ENCODE measurements at places on chromosomes 2 and 18. TPM values are rescaled to one million over a fixed set of nuclear protein-coding genes. Genes with fewer than 3 reads are reported as not detected.

Gene DAPL1
- total RNA-seq = not detected

- no peak for DNase-seq
These were observed 141.0 kb downstream of the CERS6 start for GRCh38 chr2:168596881-168597655.

Gene TANC1
- 16.1 TPM for total RNA-seq

Gene LCT
- not detected for total RNA-seq

GRCh38 chr2:233853883-233854240 lies 473 bp downstream of the HJURP start:
- DNase-seq = no peak

- no peak for DNase-seq
These were observed 8.6 kb downstream of the PSMG2 start for GRCh38 chr18:12711446-12711845.

Gene IL36A
- not detected for total RNA-seq

DNA sequence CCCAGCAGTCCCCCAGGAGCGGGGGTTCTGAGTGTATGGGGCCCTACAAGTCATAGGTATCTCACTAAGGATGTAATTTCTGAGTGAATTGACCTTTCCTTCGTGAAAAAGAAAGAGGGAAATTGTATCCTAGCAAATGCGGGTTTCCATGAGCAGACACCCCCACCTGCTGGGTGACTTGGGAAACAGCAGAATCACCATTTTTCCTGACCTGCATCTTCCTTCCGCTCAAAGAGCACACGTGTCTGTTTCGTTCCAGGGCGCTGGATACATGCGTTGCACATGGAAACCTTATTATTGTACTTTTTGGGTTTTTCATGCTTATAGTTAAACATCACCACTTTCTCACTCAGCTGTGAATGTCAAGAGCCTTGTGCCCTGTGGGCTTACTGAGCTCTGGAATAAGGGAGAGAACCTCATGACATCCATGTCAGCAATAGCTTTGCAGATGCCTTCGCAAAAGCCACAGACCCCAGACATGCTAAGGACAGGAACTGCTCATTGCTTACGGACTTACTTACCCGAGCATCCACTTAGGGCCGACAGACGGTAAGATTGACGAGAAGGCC lies 132.8 kb downstream of the TPO start:
- peak; percentile 80 for DNase-seq

Gene POTEJ
- not detected for total RNA-seq

DNA sequence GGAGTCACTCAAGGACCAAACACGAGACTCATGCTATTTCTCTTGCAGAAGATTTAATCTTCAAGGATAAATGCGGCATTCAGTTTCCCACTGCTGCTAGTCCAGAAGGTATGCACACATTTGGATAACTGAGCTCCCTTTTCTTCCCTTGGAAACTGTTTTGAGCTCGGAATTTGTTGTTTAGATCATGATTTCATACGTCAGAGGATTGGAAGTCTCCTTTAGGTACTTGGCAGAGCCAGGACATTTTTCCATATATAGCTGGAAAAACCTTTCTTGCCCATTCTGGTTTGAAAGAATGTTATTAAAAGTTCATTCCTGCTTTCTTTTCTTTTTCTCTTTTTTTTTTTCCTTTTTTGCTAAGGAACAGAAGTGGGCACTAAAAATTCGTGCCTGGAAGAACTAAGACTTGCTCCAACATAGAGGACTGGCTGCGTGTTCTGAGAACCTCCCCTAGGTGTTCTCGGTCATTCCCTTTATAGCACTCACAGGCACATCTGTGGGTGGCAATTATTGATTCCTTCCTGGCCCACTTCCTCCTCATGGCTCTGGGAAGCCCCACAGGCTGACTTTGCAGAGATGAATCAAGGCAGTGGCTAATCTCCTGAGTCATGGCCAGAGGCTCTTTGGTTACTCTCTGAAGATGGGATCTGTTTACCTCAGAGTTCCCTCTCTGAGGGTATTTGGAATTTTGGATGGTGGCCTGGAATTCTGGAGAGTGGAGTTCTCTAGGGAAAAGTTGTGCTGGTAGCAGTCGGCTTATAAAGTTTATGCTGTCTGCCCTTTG lies 104.8 kb downstream of the PLCL1 start:
- no peak for DNase-seq

DNA sequence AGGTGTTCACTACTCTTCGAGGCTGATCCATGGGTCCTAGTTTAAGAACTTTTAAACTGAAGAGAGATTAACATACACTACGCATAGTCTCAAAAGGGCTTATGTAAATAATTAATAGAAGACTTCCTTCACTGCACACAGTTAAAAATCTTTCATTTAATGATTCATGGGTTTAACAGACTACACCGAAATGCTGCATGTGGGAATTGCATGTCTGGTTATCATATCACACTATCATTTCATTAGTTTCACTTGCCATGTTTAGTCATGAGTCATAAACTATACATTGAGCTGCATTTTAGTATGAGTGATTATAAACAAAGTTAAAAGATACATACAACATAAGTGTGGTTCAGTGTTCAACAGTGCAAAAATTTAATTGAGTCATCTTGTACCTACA lies 31.2 kb downstream of the GLS start:
- peak; percentile 63 for DNase-seq

DNA sequence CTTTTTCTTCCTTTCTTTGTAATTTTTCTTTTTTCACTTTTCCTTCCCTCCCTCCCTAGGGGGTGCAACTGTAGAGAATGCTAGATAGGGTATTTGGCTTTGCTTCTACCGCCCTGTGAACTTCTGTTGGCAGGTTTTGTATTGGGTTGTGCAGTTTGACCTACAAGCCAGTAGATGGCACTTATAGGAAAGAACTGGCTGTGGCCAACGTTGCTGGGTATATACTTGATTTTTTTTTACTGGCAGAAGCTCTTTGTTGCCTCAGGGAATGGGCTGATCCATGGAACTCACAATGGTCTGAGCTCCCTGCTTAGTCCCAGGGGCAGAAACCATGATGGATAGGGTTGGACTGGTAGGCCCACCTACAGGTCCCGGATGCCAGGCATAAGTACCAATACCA lies 1019.5 kb upstream of the LRRTM1 start:
- DNase-seq = peak; percentile 37

GRCh38 chr2:198343471-198343870 lies 539.1 kb downstream of the PLCL1 start:
- DNase-seq = no peak

All from HT-29 (cell line).